ENCODE measurements at places on chromosomes 12 and 14.

- DNase-seq = no peak
Measured at GRCh38 chr12:105474672-105475071, 144.2 kb downstream of the C12orf75 start.

- no peak for DNase-seq
Measured at GRCh38 chr14:101706509-101707067, 54.9 kb upstream of the PPP2R5C start.

DNA sequence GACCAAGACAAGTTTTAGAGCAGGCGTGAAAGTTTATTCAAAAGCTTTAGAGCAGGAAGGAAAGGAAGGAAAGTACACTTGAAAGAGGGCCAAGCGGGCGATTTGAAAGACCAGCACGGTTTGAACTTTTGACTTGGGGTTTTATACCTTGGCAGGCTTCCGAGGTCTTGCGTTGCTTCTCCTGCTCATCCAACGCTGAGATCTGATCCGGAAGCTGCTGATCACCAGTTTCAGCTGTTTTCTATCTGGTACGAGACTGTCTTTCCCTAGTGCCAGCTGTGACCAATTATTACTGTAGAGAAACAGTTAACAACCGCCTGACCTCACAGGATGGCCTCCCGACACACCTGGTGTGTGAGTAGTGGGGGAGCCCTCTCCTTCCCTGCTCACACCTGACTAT is 20.6 kb upstream of the SNRPF start:
- DNase-seq = no peak

DNA sequence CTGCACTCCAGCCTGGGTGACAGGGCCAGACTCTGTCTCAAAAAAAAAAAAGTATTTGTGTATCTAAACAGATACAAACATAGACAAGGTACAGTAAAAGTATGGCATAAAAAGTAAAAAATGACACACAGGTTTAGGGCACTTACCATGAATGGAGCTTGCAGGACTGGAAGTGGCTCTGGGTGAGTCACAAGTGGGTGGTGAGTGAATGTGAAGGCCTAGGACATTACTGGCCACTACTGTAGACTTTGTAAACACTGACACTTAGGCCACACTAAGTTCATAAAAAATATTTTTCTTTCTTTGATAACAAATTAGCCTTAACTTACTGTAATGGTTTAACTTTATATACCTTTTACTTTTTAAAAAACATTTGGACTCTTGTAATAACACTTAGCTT is 38.0 kb upstream of the EIF5 start:
- DNase-seq = no peak

Data from Right ventricle myocardium inferior (tissue), 1 donor.